Hepatic stellate cell (primary cell): ENCODE measurements at places on chromosomes 12 and 14.

- no peak for DNase-seq
Measured at GRCh38 chr12:57099766-57100165, 10.9 kb downstream of the NAB2 start.

- no peak for DNase-seq
Measured at GRCh38 chr14:101207897-101208296, 304.4 kb upstream of the RTL1 start.

- no peak for DNase-seq
Measured at GRCh38 chr12:39971348-39971747, 134.5 kb downstream of the SLC2A13 start.

DNA sequence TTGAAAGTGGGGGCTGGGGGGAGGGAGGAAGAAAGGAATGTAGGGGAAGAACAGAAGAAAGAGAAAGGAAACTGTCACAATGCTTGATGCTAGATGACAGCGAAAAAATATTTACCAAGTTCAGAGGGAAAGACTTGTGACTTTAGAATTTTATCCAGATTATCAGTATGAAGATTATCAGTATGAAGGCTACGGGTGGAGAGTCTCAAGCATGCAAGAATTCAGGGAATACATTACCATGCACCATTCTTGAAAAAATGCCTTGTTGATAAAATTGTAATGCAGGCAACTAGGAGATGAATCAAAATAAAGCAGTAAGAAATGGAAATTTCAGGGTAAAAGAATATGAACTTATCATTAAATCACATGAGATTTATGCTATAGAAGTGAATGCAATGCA lies 376.8 kb downstream of the PCNX1 start:
- DNase-seq = no peak

GRCh38 chr12:70246580-70246979 lies 3.3 kb downstream of the CNOT2 start:
- peak; percentile 34 for DNase-seq

- no peak for DNase-seq
Measured at GRCh38 chr12:74620921-74621320, 83.3 kb downstream of the ATXN7L3B start.

DNA sequence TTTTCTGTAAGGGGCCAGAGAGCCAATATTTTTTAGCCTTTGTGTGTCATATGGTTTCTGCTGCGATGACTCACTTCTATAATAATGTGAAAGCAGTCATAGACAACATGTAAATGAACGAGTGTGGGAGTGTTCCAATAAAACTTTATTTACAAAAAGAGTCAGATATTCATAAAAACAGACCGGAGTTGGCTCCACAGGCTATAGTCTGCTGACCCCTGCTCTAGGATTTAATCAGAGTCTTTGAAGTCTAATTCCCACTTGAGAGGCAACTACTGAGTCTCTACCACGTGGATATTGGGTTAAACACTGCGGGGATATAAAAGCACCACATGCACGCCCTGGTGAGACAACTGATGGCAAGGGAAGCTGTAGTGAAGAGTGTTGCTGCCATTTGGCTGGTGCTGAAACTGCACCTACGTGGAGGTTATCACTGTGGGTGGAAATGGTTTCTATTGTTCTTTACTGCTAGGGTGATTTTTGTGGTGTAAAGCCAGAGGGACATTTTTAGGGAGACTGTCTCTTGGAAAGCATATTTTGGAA lies 3.6 kb upstream of the NINJ2 start:
- DNase-seq = no peak

- DNase-seq = no peak
Measured at GRCh38 chr12:62705846-62706245, 229.1 kb downstream of the PPM1H start.

GRCh38 chr14:90456551-90456950 lies 59.7 kb downstream of the CALM1 start:
- no peak for DNase-seq

GRCh38 chr12:68750506-68750905 lies 4.5 kb downstream of the SLC35E3 start:
- no peak for DNase-seq

GRCh38 chr12:4564818-4565217 lies 2.8 kb downstream of the DYRK4 start:
- DNase-seq = no peak

GRCh38 chr14:90495357-90496276 lies 98.8 kb downstream of the CALM1 start:
- peak; percentile 67 for DNase-seq

DNA sequence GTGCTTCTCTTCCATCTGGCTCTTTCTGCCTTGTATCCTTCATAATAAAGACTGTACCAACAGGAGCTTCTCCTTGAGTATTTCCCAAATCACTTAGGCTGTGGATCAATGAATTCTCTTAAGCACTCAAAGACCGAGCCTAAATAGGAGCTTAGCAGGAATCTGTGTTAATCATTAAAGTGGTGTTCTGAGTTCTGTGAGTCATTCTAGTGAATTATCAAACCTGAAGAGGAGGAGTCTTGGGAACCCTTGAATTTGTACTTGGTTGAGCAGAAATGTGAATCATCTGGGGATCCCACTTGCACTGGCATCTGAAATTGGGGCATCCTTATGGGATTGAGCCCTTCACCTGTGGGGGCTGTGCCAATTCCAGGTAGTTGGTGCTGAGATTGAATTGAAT lies 946.2 kb downstream of the BCL11B start:
- no peak for DNase-seq

DNA sequence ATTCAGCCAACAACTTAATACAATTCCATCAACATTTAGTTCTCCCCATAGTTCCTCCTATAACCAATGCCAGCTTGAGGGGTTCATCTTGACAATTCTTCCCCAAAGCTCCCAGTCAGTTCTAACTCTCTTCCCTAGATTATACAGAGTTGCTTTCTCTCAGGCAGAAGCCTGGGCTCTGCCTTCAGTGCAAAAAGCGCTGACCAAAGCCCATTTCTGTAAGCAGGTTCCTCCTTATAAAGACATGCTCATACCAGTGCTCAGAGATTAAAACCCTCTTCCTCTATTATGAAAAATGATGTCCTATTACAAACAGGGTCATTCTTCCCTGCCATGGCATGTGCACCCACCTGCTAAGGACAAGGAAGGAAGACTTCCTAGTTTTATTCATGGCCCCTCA lies 16.2 kb downstream of the SPIC start:
- DNase-seq = no peak
